ENCODE measurements at places on chromosomes 2 and 18.

DNA sequence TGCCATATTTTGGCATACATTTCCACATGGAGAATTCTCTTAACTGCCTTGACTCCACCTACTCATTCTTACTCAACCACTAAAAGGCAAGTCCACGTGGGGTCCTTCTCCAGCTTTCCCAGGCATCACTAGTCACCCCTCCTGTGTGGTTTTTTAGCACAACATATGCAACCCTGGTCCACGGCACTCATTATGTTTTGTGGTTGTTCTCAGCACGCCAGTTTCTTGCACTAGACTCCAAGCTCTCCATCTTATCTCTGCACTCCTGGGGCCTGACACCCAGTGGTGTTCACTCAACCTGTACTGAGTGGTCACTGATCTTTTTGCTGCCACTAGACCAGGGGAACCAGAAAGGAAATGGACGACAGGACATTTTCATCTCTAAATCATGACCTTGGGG, 18.0 kb downstream of the MARCHF4 start:
- no peak for DNase-seq

GRCh38 chr2:234649951-234650350, 153.1 kb upstream of the ARL4C start:
- no peak for DNase-seq

GRCh38 chr2:45229411-45229810, 220.2 kb upstream of the SIX2 start:
- DNase-seq = no peak

GRCh38 chr2:152396763-152397162, 61.8 kb downstream of the FMNL2 start:
- DNase-seq = no peak

DNA sequence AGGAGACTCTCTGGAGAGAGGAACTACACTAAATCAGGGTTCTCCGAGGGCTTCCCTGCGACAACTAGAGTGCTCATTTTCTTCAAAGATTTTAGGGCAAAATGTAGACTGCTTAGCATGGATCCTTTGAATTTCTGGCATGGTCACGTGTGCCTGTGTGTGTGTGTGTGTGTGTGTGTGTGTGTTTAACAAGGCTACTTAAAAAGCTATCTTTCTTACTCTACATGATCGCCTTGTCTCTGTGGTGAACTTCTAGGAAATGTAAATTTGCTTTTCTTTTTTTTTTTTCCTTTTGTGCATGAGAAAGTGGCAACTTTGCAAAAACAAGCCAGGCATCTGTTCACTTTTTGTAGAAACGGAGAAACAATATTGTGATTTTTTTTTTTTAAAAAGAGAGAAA, 43.9 kb downstream of the SOX11 start:
- DNase-seq = no peak

DNA sequence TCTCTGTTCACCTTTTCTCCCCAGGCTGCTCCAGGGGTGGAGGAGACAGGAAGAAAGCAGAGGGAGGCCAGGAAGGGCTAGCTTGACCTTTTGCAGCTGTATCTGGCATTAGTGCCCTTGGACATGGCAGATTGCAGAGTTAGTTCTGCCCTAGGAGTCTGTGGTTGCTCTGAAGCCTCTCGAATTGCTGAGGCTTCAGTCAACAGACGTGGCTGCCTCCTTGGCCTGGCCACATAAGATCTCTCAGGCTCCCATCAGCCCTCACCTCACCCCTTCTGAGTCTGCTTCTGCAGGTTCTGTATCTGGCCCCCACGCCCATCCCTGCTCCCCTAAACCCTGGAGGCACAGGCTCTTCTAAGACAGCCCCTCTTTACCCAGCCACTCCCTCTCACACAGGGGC, 18.2 kb upstream of the PLB1 start:
- no peak for DNase-seq

GRCh38 chr2:36059691-36060090, 295.9 kb upstream of the CRIM1 start:
- DNase-seq = no peak

DNA sequence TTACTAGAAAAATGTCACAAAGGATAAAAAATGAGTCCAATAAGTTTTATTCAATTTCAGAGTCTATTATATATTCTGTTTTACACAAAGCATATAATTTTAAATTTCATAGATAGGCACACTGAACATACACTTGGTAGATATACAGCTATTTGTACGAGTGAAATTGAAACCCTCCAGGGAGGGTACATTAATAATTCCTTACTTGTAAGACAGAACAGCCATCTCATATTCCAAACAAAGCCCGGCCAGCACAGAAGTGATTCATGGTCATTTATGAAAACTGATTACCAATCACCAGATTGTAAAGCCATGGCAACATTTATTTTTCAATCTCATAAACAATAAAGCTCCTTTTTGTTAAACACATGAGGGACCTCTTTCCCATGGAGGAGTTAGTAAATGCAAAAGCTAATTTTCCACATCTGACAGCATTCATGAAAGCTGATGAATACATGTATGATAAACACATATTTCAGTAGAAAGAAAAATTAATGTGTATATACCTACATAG, 190.6 kb downstream of the TDRD15 start:
- DNase-seq = no peak

Data from NCI-H460 (cell line).